ENCODE measurements at places on chromosomes 13 and 19.

DNA sequence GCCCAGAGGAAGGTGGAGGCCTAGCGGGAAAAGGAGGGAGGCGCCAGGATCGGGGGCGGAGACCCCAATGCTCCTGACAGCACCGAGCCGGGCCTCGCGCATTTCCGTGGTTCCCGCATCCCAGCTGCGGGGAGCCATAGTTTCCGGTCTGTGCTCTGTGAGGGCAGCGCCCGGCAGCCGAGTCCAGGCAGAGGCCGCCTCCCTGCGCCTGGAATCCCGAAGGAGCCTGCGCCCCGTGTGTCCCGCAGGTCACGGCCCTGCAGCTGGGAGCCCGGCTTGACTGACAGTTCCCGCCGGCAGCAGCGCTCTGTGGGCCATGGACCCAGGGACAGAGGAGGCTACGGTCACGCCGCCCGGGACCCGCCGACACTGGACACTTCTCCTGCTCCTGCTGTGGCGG, 74.6 kb upstream of the C13orf46 start:
- DNase-seq = no peak

- no peak for DNase-seq
Measured at GRCh38 chr13:30124131-30124768, 183.1 kb downstream of the KATNAL1 start.

- DNase-seq = no peak
Measured at GRCh38 chr13:40231751-40232150, 434.7 kb downstream of the FOXO1 start.

DNA sequence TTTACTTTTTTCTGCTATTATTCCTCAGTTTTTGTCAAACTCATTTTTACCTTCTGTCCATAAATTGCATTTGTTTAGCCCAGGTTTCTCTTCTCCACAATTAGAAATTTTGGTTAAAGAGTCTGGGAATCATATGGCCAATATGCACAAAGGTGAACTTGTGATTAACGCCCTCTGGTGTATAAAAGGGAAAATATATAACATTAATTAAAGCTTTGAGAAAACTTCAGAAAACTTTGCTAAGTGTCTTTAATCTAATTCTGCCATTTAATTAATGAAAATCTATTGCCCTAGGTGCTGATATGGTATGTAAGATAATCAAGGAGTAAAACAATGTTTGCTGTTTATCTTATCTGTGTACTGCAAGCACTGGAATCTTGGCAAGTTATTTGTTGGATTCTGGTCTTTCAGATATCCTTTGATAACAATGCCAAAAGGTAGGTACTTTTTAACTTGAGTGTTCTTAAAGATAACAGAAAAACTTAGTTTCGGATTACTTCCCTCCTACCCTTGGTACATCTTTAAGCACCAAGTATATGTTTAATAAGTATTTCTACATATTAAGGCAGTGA, 402.6 kb downstream of the SUCLA2 start:
- no peak for DNase-seq

GRCh38 chr13:105201351-105201750, 1334.1 kb downstream of the EFNB2 start:
- no peak for DNase-seq

GRCh38 chr19:45780146-45780447, 2.2 kb downstream of the DMPK start:
- no peak for DNase-seq
